ENCODE measurements at places on chromosomes 4 and X.
A peak's percentile ranks its signal among the peaks of the same experiment; 100 is the strongest.

- DNase-seq, result peak; percentile 52
Measured at GRCh38 chr4:111761531-111761930, 383.7 kb upstream of the FAM241A start.

- no peak for DNase-seq
Measured at GRCh38 chr4:74559853-74560252, 114.9 kb downstream of the AREG start.

- DNase-seq, result no peak
Measured at GRCh38 chr4:111781611-111782010, 363.6 kb upstream of the FAM241A start.

GRCh38 chr4:104740161-104740560, 245.5 kb upstream of the CXXC4 start:
- DNase-seq, result no peak

- no peak for DNase-seq
Measured at GRCh38 chr4:106607558-106607957, 239.0 kb upstream of the GIMD1 start.

DNA sequence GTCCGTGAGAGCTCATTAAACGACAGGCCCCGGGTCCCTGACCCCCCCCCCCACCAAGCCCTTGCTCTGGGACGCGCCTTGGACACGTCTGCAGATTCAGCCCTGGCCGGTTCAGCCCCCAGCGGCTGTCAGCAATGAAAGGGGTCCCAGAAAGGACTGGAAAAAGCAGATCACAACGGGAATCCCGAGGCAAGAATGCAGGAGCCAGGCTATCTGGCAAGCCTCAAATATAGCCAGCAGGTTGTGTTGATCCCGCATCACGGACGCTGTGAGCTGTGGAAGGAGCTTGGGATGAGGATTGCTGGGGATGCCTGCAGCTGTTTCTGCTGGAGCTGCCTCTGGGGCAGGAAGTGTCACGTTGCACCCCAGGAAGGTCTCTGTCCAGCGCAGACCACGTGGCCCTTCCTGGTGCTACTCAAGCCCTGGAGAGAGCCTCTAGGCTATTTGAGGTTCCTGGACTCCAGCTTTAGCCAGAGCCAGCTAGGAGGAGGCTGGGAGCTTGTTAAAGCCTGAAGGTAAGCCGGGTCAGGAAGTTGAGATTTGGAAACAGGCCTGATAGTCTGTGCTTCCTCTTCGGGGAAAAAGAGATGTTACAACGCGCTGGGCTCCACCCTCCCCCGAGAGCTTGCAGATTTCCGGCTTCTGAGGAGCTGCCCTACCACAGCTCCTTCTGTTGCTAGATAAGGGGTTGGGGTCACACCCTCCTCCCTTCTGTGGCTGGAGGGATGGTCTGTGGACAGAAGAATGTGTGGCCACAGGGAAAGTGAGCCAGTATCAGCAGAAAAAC, 19.3 kb upstream of the CSF2RA start:
- peak; percentile 21 for DNase-seq
